Jurkat, Clone E6-1 (cell line): ENCODE measurements at places on chromosomes 1 and 21.

DNA sequence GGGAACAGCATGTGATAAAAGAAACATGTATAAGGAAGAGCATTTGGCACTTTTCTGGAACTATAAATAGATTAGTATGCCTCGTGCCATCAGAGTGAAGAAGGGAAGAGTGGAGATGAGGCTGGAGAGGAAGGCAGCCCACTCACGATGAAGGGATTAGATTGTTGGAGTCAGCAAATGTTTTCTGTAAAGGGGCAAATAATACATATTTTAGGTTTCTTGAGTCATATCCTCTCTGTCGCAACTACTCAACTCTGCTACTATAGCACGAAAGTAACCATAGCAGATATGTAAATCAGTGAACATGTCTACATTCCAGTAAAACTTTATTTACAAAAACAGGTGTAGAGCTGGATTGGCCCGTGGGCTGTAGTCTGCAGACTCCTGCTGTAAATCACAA lies 147.8 kb downstream of the TENT5C start:
- no peak for DNase-seq

GRCh38 chr21:42096566-42096965 lies 25.4 kb downstream of the UMODL1 start:
- no peak for DNase-seq

- DNase-seq = no peak
Measured at GRCh38 chr1:35668506-35668905, 27.2 kb upstream of the PSMB2 start.

DNA sequence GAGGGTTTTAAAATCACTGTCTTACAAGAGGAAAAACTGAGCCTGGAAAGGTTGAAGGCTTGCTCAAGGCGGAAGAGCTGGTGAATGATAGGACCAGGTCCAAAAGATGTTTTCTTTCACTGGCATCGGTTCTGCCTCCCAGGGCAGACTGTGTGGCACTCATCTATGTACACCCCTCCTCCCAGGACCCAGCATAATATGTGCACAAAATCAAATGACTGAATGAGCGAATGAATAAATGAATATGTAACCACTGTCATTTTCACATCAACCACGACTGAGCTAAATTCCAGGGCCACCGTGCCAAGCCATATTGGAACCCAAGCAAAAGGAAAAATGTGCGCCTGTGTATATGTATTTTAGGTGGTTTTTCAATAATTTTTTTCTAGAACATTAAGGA lies 99.3 kb upstream of the ZBTB40 start:
- DNase-seq = no peak

DNA sequence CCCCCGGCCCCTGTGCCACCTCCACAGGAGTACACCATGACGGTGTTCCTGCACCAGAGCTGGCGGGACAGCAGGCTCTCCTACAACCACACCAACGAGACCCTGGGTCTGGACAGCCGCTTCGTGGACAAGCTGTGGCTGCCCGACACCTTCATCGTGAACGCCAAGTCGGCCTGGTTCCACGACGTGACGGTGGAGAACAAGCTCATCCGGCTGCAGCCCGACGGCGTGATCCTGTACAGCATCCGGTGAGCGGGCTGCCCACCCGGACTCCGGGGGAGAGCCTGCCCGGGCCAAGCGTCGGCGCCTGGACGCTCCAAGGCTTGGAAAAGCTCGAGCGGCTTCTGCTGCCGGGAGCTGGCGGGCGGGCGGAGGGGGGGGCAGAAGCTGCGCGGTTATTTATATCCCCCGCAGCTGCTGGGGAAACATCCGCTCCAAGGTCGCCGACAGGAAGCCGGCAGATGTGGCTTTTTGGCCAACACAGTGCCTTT lies 6.4 kb downstream of the GABRD start:
- DNase-seq = peak; percentile 62

DNA sequence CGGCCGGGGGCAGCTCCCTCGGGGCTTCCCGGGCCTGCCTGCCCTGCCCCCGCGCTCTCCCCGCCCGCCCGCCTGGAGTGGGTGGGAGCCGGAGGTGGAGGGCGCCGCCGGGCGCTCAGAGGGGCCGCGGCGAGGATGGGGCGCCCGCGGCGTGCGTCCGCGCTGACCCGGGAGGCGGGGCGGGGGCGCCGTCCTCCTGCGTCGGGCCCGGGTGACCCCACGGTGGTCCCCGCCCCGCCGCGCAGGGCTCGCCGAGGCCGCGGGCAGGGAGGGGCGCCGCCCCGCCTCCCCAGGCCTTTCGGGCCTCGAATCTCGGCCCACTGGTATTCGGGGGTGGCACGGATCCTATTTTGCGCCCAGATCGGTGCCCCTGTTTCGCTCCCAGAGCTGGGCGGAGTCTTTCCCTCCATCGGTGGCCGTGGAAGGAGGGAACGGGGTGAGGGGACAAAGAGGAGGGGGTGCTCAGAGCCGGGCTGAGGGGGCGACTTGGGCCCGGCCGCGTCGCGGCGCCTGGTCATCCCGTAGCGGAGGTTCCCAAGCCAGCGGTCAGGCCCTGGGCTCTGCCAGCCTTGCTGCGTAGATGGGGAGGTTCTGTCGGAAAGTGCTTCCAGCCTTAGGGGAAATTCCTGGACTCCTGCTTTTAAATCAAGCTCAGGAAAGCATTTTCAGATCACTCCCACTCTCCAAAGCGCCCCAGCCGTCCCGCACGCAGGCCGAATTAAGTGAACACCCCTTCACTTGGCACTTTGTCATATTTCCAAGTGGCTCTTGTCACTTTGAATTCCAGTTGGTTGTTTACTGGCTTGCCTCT lies 545 bp downstream of the PATJ start:
- no peak for DNase-seq

- no peak for DNase-seq
Measured at GRCh38 chr1:19081218-19081893, 124.9 kb upstream of the IFFO2 start.

DNA sequence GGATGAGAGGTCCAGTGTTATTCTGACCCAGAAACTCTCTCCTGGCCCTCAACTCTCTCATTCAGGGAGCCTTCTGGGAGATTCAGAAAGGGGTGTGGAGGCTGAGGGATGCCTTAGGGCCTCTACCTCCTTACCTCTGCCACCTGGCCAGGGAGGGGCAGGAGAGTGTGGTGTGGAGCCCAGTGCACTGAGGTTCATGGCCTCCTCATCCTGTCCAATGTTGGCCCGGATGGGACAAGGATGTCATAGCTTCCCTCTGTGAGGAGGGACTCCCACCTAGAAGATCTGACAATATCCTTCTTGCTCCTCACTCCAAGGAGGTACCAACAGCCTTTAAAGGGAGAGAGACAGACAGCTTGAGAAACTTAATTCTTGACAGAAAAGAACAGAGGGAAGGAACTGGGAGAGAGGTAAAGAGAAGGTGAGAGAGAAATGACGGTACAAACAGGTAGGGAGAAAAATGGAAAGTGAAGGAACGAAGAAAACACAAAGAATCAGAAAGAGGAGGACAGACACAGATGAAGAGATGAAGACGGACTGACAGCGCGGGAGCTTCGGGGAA lies 779 bp downstream of the BEND5 start:
- no peak for DNase-seq

DNA sequence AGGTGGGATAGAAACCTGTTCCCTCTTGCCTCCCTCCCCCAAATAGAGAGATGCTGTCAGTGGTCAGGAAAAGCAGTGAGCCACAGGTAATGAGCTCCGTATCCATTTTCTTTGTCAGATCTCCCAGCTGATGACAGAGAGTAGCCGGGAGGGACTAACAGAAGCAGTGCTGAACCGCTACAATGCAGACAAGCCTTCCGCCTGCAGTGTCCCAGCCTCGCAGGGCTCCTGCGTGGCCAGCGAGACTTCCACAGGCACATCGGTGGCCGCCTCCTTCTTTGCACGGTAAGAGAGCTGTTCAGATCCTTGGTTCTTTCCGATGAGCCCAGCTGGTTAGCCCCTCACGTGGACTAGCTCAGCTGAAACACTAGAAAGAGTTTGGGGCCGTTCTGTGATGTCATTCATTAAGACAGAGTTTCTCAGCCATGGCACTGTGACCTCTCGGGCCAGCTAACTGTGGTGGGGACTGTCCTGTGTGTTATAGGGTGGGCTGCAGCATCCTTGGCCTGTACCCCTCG lies 264.7 kb downstream of the KIF26B start:
- DNase-seq = no peak

GRCh38 chr21:37370152-37371040 lies 3.8 kb downstream of the DYRK1A start:
- DNase-seq = no peak
